ENCODE measurements at places on chromosomes 7 and 10. TPM values are rescaled to one million over a fixed set of nuclear protein-coding genes. Genes with fewer than 3 reads are reported as not detected.
A peak's percentile ranks its signal among the peaks of the same experiment; 100 is the strongest.

GRCh38 chr10:24793648-24794379 lies 70.1 kb upstream of the ARHGAP21 start:
- peaks cover 6% of the 10 kb centered on the region for H3K4me1 ChIP-seq
- no peak overlapping the region for H3K27ac ChIP-seq
- no peaks in the 10 kb centered on the region for H3K36me3 ChIP-seq
- H3K27me3 ChIP-seq = no peaks in the 10 kb centered on the region

DNA sequence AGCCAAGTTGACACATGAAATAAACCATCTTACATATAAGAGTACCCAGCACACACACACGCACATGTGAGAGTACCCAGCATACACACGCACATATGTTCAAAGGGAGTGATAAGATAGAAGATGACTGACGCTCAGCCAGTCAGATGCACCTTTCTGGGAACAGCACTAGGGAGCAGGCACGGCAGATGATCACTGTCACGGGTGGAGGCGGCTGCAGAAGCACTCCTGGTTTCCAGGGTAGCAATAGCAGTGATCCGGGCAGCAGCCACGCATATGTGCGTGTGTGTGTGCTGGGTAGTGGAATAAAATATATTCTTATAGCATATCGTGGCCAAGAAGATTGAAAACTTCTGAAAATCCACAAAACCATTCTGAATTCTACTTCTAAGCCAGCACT lies 85.8 kb upstream of the NAMPT start:
- no peaks in the 10 kb centered on the region for H3K4me1 ChIP-seq
- no peak overlapping the region for H3K27ac ChIP-seq
- H3K36me3 ChIP-seq = no peaks in the 10 kb centered on the region
- no peak for DNase-seq
- no peaks in the 10 kb centered on the region for H3K27me3 ChIP-seq

- no peaks in the 10 kb centered on the region for H3K4me1 ChIP-seq
- H3K27me3 ChIP-seq = no peaks in the 10 kb centered on the region
- no peak overlapping the region for H3K4me3 ChIP-seq
- H3K36me3 ChIP-seq = peaks cover 40% of the 10 kb centered on the region
These were observed 21.9 kb upstream of the ZNF212 start for GRCh38 chr7:149217570-149217969.

GRCh38 chr10:15784662-15785300 lies 65.1 kb upstream of the ITGA8 start:
- H3K27me3 ChIP-seq = no peaks in the 10 kb centered on the region
- no peak overlapping the region for H3K4me3 ChIP-seq
- no peaks in the 10 kb centered on the region for H3K36me3 ChIP-seq
- H3K4me1 ChIP-seq = no peaks in the 10 kb centered on the region

DNA sequence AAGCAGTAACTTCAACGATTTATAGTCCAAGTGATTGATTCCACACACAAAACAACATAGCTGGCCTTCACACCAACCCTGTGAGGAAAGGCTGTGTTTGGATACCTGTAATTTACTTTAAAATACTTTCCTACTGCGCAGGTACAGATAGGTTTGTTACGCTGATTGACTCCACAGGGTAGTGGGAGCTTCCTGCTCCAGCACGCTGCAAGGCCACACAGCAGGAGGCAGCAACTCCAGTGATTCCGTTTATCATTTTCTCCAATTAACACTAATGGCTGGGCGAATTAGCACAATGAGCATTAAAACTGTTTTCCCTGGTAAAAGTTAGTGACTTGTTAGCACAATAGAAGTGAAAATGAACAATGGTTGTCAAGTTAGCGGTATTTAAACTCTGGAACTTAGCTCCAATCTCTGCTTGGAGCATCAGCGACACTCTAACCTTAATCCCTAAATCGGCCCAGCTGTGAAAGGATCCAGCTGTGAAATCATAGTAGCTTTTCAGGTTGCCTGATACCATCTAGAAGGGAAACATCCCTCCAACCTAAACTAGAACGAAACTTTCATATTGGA lies 959 bp downstream of the DCLRE1C start:
- peak overlapping the region; percentile 70 for H3K27ac ChIP-seq
- peak overlapping the region; percentile 76 for H3K4me3 ChIP-seq
- H3K36me3 ChIP-seq = peaks cover 2% of the 10 kb centered on the region
- no peaks in the 10 kb centered on the region for H3K27me3 ChIP-seq

Gene ELOVL3
- 5.5 TPM for total RNA-seq

DNA sequence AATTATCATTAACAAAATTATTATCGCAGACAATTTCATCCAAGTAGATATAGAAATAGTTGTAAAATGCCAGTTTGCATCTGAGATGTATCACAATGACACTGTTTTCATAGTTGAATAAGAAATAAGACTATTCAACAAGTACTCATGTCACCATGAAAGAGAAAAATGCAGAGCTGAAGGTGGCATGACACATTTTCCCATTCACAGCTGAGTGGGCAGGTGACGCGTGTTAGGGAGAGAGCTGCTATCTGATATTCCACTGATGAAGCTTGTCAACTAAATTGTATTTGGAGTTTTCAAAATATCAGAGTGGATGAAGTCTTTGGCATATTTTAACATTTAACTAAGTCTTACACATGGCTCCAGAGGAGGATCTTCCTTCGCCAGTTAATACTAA lies 70.3 kb upstream of the HDAC9 start:
- H3K36me3 ChIP-seq = no peaks in the 10 kb centered on the region
- no peak overlapping the region for H3K4me3 ChIP-seq
- DNase-seq = no peak
- H3K27me3 ChIP-seq = no peaks in the 10 kb centered on the region
- no peak overlapping the region for H3K27ac ChIP-seq
- peaks cover 5% of the 10 kb centered on the region for H3K4me1 ChIP-seq

DNA sequence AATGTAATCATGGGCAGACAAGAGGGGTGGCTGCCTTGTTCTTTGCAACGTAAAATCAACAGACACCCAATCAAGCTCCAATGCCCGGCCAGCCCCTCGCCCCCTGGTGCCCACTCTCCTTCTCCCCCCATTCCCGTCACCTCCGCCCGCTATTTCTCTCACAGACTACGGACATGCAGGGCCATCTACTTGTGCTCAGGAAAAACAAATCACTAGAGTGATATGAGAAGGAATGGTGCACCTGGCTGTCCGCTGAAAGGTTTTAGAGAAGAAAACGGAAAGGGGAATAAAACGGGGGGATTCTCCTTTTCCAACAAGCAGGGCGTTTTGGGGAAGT lies 396 bp downstream of the GRM8 start:
- H3K36me3 ChIP-seq = no peaks in the 10 kb centered on the region
- no peaks in the 10 kb centered on the region for H3K4me1 ChIP-seq
- H3K27ac ChIP-seq = no peak overlapping the region
- peaks cover 59% of the 10 kb centered on the region for H3K27me3 ChIP-seq

DNA sequence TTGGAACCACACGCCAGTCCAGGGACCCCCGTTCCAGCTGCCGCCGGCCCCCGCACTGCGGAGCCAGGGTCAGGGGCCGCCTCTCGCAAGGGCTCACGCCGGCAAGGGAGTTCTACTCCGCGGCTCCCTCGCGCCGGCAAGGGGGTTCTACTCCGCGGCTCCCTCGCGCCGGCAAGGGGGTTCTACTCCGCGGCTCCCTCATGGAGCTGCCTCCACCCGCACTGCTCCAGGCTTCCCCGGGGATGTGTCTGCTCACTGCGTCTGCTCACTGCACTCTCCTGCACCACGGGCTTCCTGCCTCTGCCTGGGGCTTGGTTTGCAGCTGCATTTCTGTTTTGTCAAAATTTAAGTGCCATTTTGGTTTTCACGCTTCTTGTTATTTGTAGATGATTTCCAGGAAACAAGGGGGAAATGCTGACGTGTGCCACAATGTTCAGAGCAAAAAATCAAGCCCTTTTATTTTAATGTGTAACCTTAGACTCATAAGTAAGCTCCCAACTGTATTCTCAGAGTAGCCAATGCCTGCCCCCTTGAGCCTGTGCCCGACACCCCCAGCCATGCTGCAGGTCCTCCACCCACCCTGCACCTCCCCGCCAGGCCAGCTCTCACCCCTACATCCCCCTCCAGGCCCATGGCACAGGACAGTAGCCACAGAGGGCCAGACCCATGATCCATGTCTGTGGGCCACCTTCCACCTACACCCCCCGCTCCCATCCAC lies 246.2 kb downstream of the MAD1L1 start:
- no peak for DNase-seq
- no peak overlapping the region for H3K27ac ChIP-seq
- no peak overlapping the region for H3K4me3 ChIP-seq
- peaks cover 1% of the 10 kb centered on the region for H3K4me1 ChIP-seq

- no peak for DNase-seq
- no peaks in the 10 kb centered on the region for H3K27me3 ChIP-seq
These were observed 44.8 kb upstream of the ADO start for GRCh38 chr10:62759599-62760175.

DNA sequence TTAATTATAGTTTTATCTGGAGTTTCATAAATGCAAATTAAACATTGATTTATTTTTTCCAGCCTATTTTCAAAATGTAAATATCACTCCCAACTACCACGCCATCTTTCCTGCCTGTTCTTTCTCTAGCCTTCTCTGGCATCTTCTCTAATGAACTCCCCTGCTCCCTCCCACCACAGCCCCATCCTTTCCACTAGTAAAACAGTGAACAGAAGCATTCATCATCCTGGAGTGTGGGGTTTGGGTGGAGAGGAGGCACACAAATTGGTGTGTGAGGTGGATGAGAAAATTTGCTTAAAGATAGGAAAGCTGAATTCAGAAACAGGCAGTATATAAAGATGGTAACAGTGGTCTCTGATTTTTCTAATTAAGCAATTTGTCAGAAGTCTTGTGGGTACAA lies 479.4 kb downstream of the ARL4A start:
- H3K27me3 ChIP-seq = no peaks in the 10 kb centered on the region
- no peak overlapping the region for H3K27ac ChIP-seq
- no peaks in the 10 kb centered on the region for H3K36me3 ChIP-seq
- no peak overlapping the region for H3K4me3 ChIP-seq

DNA sequence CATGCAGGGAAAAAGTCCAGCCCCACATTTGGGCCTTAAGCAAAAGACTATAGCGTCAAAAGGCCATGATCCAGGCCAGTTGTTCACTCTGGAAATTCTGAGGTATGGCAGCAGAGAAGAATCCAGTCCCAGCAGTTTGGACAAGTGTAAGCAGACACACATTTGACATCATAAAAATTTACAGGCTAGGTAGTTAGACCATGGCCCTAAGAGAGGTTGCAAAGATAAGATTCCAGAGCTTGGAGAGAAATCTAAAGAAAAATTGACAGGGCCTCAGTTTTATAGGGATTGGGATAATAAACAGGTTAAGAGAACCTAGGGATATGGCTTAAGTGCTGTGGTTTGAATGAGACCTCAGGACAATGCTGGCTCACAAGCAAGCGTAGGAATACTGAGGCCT lies 884.4 kb upstream of the SORCS1 start:
- H3K27me3 ChIP-seq = no peaks in the 10 kb centered on the region
- no peaks in the 10 kb centered on the region for H3K4me1 ChIP-seq
- H3K27ac ChIP-seq = no peak overlapping the region
- DNase-seq = no peak
- H3K4me3 ChIP-seq = no peak overlapping the region

Gene SKIDA1
- total RNA-seq = 0.34 TPM

Gene SOSTDC1
- total RNA-seq = 0.20 TPM

DNA sequence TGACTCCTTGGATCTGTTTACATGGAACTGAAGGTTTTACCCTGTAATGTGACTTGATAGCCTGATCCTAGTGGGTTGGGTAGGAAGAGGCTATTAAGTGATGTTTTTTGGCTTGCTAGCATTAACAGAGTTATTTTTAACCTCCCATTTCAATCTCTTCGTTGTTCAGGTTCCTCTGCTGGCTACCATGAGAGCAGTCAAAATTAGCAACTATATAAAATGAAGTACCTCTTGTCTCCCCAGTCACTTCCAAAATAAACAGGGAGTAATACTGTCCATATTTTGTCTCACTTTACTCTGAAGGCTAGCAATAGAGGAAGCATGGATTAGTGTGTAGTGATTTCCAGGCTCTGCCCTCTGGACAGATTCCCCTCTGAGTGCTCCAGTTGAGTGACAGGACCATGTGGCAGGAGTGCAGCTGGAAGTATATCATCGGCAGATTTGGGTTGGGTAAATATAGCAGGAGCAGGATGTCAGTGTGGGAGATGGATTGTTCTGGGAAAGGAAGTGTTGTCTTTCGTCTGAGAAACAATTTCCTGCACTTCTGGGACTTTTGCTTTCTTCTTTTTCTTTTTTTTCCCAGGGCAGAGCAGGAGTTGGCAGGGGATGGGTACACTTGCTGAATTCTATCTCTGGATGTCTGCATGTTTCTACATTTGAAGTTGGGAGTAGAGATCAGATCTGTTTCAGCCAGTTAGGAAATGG lies 35.2 kb downstream of the GBF1 start:
- no peak for DNase-seq
- no peaks in the 10 kb centered on the region for H3K4me1 ChIP-seq
- no peak overlapping the region for H3K27ac ChIP-seq
- H3K36me3 ChIP-seq = no peaks in the 10 kb centered on the region
- H3K4me3 ChIP-seq = no peak overlapping the region

GRCh38 chr7:76286842-76287403 lies 15.6 kb upstream of the HSPB1 start:
- H3K4me3 ChIP-seq = no peak overlapping the region
- DNase-seq = no peak
- no peaks in the 10 kb centered on the region for H3K27me3 ChIP-seq
- peaks cover 8% of the 10 kb centered on the region for H3K36me3 ChIP-seq
- H3K27ac ChIP-seq = no peak overlapping the region
- peaks cover 44% of the 10 kb centered on the region for H3K4me1 ChIP-seq

GRCh38 chr7:18262058-18262457 lies 233.5 kb upstream of the HDAC9 start:
- H3K27me3 ChIP-seq = no peaks in the 10 kb centered on the region
- no peak overlapping the region for H3K4me3 ChIP-seq
- H3K36me3 ChIP-seq = no peaks in the 10 kb centered on the region
- H3K27ac ChIP-seq = no peak overlapping the region
- peak; percentile 13 for DNase-seq

GRCh38 chr10:132467464-132468149 lies 70.0 kb upstream of the INPP5A start:
- no peak for DNase-seq
- H3K4me1 ChIP-seq = no peaks in the 10 kb centered on the region
- no peaks in the 10 kb centered on the region for H3K27me3 ChIP-seq
- H3K4me3 ChIP-seq = no peak overlapping the region

Gene GPRIN2
- total RNA-seq = 1.7 TPM

Gene AFAP1L2
- total RNA-seq = 0.93 TPM

Gene RHEB
- 114 TPM for total RNA-seq

GRCh38 chr10:93758891-93759410 lies 1.2 kb downstream of the LGI1 start:
- no peaks in the 10 kb centered on the region for H3K27me3 ChIP-seq
- no peak overlapping the region for H3K4me3 ChIP-seq
- no peaks in the 10 kb centered on the region for H3K4me1 ChIP-seq
- no peaks in the 10 kb centered on the region for H3K36me3 ChIP-seq
- no peak overlapping the region for H3K27ac ChIP-seq

GRCh38 chr10:3777981-3778691 lies 6.9 kb downstream of the KLF6 start:
- H3K27ac ChIP-seq = peak overlapping the region; percentile 0
- H3K27me3 ChIP-seq = no peaks in the 10 kb centered on the region
- H3K4me1 ChIP-seq = peaks cover 86% of the 10 kb centered on the region
- H3K4me3 ChIP-seq = no peak overlapping the region

Gene PHYHIPL
- total RNA-seq = not detected
